ENCODE measurements at places on chromosomes 7 and 10.

DNA sequence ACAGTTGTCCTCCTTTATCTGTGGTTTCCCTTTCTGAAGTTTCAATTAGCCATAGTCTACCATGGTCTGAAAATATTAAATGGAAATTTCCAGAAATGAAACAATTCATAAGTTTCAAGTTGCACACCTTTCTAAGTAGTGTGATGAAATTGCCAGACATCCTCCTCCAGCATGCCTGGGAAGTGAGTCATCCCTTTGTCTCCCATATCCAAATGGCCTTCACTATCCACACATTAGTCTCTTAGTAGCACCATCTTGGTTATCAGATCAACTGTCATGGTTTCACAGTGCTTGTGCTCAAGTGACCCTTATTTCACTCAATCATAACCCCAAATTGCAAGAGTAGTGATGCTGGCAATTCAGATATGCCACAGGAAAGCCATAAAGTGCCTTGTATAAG, 83.4 kb upstream of the PPP1R9A start:
- peak; percentile 71 for DNase-seq

DNA sequence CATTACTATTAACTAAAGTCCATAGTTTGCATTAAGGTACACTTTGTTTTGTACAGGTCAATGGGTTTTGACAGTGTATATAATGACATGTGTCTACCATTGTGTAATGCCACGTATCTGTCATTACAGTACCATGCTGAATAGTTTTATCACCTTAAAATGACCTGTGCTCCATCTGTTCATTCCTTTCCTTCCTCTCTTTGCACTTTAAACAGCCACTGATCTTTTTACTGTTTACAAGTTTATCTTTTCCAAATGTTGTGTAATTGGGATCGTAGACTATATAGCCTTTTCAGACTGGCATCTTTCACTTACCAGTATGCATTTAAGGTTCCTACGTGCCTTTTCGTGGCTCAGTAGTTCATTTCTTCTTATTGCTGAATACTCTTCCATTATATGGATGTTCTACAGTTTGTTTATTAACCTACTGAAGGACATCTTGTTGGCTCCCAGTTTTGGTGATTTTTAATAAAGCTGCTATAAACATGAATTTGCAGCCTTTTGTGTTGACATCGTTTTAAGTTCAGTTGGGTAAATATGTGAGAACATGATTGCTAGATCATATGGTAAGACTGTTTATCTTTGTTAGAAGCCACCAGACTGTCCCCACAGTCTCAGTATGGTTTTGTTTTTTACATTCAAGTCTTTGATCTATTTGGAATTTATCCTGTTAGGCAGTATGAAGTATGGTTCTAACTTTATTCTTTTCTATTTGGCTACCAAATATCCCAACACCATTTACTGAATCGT, 24.7 kb downstream of the STAM start:
- DNase-seq: no peak

DNA sequence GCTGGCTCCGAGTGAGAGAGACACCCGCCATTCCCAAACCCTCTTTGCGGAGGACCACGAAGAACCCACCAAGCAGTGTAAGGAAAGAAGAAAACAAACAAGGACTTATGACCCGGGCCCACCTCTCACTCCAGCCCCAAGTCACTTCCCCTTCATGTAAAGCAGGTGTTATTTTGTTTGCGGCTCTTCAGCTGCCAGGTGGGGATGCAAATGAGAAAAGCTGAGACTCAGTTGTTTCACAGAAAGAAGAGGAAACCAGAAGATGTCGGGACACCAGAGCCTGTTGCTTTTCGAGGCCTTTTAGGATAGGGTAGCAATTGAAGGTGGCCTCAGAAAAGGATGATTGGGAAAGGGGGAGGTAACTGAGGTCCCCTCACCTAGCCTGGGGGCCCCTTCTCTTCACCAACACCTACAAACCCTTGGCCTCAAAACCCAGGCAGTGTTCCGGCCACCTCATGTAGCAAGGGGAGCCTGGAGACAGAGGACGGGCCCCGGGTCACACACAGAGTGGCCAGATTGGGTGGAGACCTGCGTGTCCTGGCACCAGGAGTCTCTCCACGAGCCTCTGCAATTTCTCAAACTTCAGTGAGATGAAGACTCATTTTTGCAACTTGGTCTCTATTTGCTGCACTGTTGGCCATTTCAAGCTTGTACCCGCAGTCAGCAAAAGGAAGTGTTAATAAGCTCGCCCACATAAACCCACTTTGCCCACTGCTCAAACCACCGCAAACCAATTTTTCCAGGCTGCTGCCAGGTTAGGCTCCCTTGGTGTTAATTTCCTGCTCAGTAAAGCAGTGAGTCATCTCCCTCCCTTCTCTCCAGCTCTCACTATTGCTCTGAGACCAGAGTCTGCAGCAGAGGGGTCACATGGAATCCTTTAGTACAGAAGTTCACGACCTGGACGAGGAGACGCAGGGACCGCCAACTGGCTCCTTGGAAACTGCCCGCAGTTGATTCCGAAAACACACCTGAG, 45.5 kb downstream of the AOC1 start:
- no peak for DNase-seq

- DNase-seq: no peak
Observed at GRCh38 chr7:66050337-66050957, 25.2 kb upstream of the ASL start.

DNA sequence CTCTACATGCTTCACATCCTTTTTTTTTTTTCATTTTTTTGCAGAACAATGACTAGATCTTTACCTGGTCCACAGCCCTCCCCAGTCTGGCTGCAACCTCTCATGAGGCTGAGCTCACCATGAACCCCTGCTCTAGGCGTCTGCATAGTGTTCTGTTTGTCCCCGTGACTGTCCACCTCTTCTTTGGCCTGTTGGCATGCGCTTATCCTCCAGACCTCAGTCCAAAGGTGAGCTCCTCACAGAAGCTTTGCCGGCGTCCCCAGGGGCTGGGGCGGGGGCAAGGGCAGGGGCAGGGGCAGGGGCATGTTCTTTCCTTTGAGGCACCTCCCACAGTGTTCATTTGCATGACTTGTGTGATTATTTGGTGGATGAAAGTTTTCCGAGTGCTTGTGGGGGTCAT, 218.4 kb upstream of the ZNF32 start:
- no peak for DNase-seq

DNA sequence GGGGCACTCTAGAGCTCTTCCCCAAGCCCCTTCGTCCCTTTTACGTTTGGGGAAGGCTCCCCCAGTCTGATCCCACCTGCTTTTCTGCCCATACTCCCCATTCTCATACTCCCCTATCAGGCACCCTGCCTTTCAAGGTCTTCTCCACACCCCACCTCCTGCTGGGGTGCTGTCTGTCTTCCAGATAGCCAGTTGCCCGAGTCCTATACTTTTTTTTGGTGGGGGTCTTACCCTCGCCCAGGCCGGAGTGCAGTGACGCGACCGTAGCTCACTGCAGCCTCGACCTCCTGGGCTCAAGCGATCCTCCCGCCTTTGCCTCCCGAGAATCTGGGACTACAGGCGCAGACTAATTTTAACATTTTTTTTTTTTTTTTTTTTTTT, 775 bp upstream of the ABHD11 start:
- no peak for DNase-seq

DNA sequence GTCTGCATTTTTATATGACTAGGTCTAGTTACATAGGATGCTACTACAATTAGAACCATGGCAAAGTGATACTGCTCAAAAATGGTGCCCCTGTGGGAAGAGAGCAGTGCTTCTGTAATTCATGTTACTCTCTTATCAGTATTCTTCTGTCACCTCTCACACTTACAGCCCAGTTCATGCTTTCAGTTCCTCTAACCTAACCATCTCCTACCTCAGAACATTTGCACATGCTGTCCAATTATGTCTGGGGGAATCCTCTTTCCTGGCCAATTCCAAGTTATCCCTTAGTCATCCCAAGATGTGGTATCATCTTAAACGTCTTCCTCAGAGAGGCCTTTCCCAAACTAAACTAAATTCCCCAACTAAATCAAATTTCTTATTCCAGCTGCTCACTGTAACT, 190.2 kb downstream of the RELN start:
- DNase-seq: no peak

DNA sequence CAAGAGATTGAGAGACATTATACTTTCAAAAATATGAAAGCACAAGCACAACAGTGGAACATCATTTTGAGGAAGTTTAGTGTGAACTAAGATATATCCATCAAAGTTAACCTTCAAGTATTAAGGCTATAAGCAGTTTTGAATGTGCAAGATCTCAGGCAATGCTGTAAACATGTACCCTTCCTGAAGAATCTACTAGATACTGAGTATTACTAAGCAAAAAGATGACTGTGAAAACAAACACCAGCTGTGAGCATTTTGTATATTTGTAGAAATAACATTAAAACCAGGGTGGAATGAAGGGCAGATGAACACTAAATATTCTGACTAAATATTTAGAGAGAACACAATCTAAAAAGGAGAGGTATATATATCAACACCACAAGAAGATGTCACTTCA, 41.3 kb upstream of the ADRA2A start:
- no peak for DNase-seq

GRCh38 chr7:56287429-56288138, 171.4 kb upstream of the NUPR2 start:
- DNase-seq: no peak

DNA sequence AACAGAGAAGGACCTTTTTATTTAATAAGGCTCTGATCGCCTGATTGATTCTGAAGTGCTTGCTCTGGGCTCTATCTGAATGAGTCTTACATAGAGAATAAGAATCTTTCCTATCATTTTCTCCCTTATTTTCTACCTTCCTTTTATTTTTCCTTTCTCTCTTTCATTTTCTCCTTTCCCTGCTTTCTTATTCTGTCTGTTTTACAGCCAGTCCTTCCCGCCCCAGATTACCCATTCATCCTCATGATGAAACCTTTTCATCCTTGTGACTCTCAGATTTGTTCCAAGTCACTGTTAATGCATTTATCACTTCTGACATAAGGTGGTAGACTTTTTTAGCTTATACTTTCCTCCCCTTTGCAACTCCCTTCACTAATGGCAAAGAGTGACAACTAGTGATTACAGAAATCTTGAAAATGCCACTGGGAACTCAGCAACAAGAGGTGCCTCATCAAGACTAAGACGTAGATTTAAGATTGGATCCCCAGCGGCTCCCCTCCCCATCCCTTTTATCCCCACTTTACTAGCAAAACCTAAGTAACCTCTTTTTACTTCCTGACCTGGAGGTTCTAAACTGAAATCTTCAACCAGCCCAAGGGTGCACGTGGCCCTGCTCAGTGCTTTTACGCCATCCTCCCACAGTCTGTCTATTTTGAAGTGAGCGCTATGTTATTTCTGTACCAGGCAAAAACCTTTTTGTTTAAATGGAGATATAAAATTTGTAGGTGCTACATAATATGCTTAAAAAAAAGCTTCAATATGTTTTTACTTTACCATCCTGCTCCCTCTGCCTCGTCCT, 179.8 kb downstream of the DYNC1I1 start:
- DNase-seq: no peak

DNA sequence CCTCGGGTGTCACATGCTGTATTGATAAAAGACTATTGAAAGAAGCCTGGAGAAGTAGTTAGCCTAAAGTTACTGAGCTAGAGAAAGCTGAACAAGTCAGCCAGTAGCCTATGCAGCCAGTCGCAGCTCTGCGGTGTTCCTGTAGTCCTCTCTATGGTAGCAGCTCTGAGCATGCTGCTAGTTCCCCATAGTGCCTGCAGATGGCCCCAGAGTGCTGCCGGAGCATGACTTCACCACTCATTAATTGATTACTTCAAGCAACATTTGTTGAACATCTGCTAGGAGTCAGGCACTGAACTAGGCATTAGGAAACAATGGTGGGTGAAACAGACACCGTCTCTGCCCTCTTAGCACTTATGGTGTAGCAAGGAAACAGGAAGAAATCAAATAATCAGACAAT, 422.7 kb downstream of the SORCS3 start:
- peak; percentile 43 for DNase-seq

DNA sequence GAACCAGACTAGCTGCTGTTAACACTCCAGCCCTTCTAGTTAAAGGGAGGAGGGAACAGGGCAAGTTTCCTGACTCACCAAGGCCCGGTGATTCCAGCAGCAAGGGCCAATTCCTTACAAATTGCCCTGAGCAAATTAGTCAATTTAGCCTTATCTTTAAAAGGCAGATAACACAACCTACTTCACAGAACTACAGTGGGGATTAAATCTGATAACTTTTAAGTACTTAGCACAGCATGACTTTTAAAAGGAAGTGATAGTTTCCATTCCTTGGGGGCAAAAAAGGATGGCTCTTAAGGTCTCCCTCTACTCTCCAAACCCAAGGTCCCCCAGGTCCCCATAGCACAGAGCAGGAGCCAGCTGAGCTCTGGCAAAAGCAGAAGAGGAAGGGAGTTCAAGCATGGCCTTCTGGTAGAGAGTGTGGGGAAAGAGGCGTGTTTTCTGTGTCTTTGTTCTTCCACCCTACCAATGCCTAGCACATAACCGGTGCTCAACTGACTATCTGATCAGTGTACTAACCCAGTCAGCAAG, 4.0 kb downstream of the CDCA7L start:
- DNase-seq: peak; percentile 70

GRCh38 chr7:18901351-18901750, 216.1 kb downstream of the TWIST1 start:
- DNase-seq: no peak

- DNase-seq: no peak
Observed at GRCh38 chr7:86454753-86455152, 189.0 kb upstream of the GRM3 start.

DNA sequence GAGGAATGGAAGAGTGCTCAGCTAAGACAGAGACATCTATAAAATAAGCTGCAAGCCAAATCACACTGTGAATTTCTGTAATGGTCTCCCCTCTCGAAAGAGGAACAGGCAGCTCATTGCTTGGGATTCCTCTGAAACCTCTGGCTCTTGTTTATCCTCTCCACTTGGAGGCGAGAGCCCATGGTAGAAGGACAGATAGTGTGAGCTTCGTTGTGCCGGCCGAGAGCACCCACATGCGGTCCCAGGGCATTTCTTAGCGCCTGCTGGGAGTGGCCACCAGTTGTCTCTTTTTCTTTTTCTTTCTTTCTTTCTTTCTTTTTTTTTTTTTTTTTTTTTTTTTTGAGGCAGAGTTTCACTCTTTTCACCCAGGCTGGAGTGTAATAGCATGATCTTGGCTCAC, 26.2 kb downstream of the CNPY1 start:
- DNase-seq: no peak

- DNase-seq: peak; percentile 73
Observed at GRCh38 chr10:34731885-34732701, 83.0 kb downstream of the PARD3 start.

DNA sequence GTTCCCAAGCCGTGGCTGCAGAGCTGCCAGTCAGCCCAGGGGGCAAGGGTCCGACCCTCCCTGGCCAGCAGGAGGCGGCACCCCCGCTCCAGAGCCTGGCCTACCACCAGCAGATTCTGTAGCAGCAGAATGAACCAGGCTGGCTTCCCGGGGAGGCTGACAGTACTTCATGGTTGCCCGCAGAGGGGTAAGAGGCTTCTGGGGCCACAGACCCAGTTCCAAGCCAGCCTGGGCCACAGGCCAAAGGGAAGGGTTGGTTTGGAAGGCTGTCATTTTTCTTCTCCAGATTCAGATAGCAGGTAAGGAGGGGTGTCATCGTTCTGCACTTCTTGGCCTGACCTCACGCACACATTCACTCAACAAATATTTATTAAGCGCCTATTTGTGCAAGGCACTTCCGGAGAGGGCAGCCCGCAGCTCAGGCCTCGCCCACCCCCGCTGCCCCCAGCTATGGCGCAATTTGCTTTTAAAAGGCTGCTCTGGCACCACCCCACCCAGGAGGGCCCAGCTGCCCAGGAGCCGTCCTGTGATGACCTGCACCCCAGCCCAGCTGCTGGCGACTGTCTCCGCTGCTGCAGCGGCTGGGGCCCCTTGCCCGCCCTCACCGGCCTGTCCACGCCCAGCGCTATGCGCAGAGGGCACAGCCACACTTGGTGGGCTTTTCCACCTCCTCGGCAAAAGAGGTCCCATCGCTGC, 168.5 kb downstream of the LCOR start:
- peak; percentile 75 for DNase-seq

GRCh38 chr10:29522918-29523317, 111.9 kb downstream of the SVIL start:
- no peak for DNase-seq

Data from amniotic epithelial cell (primary cell).